Stimulated activated CD8-positive, alpha-beta memory T cell treated with anti-CD3 and anti-CD28 coated beads, Interleukin-4, amount 100 ng/mL, for 4 hours (primary cell): ENCODE measurements at places on chromosomes 13 and 19.

- no peak for DNase-seq
These were observed 117.6 kb downstream of the USP12 start for GRCh38 chr13:27053902-27054595.

- DNase-seq: no peak
These were observed 33.6 kb downstream of the ZNF383 start for GRCh38 chr19:37251308-37252229.

DNA sequence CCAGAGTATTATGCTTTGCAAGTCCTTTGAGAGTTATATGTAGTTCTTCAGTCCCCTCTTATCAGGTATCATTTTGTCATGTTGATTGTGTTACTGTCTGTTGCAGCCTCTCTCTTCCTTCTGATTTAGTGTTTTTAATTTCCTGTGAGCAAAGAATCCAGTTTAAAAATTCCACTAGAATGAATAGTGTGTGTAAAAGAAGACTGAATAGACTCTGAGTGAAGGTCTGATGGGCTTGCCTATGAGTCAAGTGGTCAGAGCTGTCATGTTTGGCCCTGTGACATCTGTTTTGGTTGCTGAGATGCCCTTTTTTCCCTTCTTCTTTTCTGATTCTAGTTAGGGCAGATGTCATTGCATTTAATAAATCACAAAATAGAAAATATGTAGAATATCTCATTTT, 23.3 kb upstream of the KCTD4 start:
- no peak for DNase-seq

DNA sequence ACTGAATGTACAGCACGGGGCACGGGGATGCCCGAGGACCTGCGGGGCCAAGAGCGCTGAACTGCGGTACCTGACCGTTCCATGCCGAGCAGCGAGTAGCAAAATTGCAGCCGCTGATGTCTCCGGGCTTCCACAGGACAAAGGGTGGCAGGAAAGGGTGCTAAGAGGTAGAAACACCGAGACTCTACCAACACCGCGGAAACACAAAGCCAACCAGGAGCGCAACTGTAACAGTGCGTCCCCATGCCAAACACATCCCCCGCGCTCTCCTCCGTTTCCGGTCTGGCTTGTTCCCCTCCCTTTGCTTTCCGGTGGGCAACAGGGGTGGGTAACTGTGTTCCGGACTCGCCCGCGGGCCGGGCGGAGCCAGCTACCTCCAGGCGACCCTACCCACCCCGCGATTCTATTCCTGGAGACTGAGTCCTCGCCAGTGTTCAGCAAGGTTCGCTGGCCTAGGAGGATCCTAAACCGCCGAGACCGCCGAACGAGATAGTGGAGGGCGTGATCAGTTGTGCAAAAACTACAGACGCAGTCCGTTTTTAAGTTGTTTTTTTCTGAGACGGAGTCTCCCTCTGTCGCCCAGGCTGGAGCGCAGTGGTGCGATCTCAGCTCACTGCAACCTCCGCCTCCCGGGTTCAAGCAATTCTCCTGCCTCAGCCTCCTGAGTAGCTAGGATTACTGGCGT, 34.9 kb upstream of the NEK3 start:
- peak; percentile 73 for DNase-seq

- DNase-seq: no peak
These were observed 1930.2 kb upstream of the PCDH20 start for GRCh38 chr13:63345835-63346234.

GRCh38 chr13:86877441-86877840, 793.7 kb upstream of the SLITRK5 start:
- no peak for DNase-seq
